ENCODE measurements at places on chromosomes 3 and 15.

GRCh38 chr3:111315930-111316587 lies 225.9 kb upstream of the CD96 start:
- DNase-seq, result no peak

GRCh38 chr3:161177991-161178390 lies 43.1 kb upstream of the NMD3 start:
- DNase-seq, result no peak

GRCh38 chr3:69720824-69721223 lies 18.4 kb upstream of the MITF start:
- DNase-seq, result no peak

- DNase-seq, result no peak
These were observed 8.6 kb upstream of the RPL29 start for GRCh38 chr3:52004163-52004787.

GRCh38 chr3:143283432-143284128 lies 164.0 kb downstream of the CHST2 start:
- DNase-seq, result peak; percentile 56

DNA sequence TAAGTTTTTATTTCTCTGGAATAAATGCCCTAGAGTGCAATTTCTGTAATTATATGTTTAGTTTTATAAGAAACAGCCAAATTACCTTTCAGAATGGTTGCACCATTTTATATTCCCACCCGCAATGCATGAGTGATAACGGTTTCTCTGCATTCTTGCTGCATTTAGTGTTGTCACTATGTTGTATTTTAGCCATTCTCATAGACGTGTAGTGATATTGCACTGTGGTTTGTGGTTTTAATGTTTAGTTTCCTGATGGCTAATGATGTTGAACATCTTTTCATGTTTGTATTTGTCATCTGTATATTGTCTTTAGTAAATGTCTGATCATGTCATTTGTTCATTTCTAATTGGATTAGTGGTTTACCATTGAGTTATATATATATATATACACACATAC lies 73.0 kb upstream of the GOLIM4 start:
- no peak for DNase-seq

DNA sequence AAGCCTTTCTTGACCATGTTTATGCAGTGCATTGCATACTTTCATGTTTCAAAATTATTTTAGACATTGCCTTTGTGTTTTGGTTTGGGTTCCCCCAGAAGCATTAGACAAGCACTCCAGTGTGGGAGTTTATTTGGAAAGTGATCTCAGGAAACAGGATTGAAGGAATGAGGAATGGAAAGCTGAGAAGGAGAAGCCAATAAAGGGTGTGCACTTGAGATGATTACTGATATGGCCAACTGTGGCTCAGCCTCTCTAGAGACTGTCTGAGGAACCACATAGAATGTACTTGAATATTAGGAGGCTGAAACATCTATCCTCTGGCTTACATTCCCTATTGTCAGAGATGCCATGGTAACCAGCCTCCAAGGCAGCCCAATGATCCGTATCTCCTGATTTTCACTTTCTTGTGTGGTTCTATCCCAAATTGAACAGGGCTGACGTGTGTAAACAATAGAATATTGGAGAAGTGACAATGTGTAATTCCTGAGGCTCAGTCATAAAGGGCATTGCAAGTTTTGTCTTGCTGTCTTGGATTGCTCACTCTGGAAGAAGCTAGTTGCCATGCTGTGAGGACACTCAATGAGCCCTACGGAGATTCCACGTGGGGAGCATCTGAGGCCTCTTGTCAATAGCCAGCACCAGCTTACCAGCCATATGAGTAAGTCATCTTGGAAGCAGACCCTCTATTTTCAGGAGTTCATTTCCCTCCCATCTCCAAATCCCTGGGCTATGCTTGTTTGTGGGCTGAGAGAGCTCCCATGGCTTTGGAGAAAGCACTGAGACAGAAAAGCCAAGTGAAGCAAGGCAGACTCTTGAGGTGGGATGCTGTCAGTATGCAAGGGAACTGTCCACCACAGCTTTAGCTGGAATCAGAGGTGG lies 84.7 kb downstream of the SCN11A start:
- DNase-seq, result no peak

- no peak for DNase-seq
These were observed 1.6 kb downstream of the PLXNA1 start for GRCh38 chr3:126984391-126985131.

DNA sequence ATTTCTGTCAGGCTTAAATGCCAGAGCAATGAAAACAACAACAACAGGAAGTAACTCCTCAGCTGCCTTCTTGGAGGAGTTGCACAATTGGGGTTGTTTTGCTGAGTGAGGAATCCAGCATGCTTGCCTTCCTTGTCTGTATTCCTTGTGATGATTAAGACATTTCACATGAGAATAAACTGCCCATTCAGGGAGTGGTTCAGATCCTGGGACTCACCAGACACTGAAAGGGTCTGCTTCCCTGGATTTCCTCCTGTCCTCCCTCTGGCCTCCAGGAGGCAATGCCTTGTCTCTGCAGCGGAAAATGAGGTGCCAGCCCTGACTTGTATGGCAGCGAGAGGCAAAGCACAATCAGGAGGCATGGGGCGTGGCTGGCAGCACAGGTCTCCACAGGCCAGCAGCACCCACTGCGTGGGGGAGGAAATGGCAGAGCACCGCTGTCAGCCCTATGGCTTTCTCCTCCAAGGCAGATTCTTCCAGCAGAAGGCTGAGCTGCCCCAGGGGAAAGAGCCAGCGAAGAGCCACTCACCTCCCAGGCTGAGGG lies 41.5 kb downstream of the RBP2 start:
- DNase-seq, result peak; percentile 64

- no peak for DNase-seq
These were observed 102.9 kb downstream of the SHQ1 start for GRCh38 chr3:72745146-72745999.

- no peak for DNase-seq
These were observed 22.9 kb downstream of the GRAMD2A start for GRCh38 chr15:72174551-72175165.

- DNase-seq, result no peak
These were observed 130.1 kb upstream of the SOX2 start for GRCh38 chr3:181581656-181582055.

- no peak for DNase-seq
These were observed 56.9 kb downstream of the ABHD5 start for GRCh38 chr3:43747641-43748040.

GRCh38 chr3:44896440-44896839 lies 22.0 kb downstream of the TGM4 start:
- no peak for DNase-seq

GRCh38 chr3:144511346-144511745 lies 539.7 kb downstream of the DIPK2A start:
- DNase-seq, result no peak

DNA sequence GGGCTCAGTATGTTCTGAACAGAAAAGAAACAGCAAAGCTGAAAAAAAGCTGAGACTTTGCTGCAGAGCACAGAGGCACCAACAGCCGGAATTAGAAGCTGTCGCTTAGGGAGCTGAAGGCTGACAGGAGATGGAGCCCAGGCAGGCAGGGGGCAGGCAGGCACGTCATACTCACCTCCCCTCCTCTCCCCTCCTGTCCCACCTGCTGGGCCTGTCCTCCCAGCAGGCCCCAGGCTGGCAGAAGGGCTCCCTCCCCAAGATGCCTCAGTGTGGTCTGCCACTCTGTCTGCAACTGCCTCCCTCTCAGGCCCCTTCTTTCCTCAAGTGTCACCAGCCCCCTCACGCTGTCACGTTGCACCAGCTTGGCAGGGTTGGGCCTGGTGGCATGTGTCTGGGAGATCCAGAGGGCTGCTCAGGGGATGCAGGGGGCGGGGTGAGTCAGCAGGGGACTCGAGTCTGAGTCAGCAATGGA lies 3.2 kb upstream of the ANKRD63 start:
- no peak for DNase-seq

- no peak for DNase-seq
These were observed 5.0 kb downstream of the ABTB1 start for GRCh38 chr3:127677541-127678314.

DNA sequence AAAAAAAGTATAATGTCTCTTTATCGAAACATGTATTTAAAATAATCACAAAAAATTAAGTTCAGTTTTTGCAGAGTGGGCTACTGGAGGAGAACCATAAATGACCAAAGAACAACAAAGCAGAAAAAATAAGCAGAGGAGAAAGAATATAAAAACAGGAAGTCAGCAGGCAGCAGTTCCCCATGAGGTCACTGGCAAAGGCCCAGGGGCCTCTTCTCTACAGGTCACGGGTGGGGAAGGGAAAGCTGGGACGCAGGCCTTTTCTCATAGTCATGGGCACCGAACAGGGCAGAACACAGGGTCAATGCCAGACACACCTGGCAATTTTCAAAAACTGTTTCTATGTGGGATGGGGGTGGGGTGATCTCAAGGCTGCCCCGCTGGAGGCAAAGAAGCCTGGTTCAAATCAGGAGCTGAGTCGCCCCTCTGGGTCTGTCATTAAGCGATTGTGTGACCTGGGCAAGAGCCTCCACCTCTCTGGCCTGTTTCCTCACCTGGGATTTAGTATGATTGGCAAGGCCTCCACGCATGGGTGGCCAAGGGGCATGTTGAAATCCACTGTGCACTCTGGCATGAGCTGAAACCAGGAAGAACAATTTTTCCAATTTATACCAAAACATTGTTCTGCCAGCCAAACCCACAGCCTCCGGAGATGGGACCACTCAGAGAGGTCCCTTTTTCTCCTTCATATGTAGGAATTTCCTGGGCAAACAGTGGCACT lies 43.8 kb upstream of the UACA start:
- no peak for DNase-seq

GRCh38 chr3:76855451-76855850 lies 184.4 kb upstream of the ROBO2 start:
- no peak for DNase-seq

GRCh38 chr3:184651904-184652303 lies 60.0 kb downstream of the MAGEF1 start:
- peak; percentile 90 for DNase-seq

DNA sequence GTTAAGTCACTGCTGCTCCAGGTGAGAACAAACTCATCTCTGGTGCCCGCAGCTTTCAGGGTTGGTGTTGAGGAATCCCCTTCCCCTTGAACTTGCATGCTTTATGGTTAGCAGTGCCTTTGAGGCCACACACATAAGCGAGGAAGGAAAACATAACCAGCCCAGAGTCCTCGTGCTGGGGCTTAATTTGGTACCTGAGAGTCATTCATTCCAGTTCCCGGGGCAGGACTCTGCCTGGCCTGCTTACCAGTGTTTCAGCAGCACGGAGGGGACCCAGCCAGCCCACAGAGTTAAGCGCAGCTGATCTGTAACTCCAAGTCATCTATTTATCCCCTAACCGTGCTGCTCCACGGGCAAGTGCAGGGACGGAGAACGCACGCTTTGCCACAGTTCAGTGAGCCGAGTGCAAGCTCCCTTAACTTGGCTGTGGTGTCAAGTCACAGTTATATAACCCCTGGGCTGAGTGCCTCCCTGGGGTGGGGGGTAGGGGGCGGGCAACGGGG lies 302.3 kb upstream of the ICE2 start:
- DNase-seq, result no peak

All from RWPE1 (cell line).